Glomerular endothelial cell (primary cell): ENCODE measurements at places on chromosomes 3 and 15. TPM values are rescaled to one million over a fixed set of nuclear protein-coding genes. Genes with fewer than 3 reads are reported as not detected.

DNA sequence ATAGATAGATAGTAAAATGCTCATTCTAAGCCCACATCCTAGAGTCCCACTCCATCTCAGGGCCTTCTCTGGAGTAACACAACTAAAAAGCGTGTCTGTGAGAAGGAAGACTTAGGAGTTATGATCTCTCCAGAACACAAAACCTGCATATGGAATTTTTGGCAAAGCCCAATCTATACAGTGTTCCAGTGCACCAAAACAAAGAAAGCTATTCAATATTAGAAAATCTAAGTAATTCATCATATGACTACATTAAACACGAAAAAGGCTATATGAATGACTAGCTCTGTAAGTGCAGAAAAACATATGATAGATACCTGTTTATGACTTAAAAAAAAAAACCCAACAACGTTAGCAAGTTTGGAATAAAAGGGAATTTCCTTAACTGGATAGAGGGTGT is 27.7 kb downstream of the MTMR10 start:
- DNase-seq, result no peak

GRCh38 chr15:96053031-96053780 is 277.3 kb upstream of the NR2F2 start:
- no peak for DNase-seq

GRCh38 chr3:45409921-45410320 is 21.5 kb downstream of the LARS2 start:
- DNase-seq, result no peak

DNA sequence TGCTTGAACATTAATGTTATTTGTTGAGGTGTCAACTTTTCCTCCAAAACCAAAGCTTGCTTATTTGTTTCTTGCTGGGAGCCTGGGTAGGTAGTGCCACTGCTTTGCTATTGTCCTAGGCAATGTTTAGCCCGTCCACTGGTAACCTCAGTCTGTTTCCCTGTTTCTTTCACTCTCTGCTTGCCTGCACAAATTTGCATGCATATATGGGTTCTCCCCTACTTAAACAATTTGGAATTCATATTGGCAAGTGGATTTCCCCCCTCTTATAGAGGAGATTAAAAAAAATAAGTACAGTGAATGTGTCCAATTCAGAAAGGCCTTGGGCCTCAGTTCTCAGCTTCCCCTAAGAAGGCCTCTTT is 45.0 kb upstream of the BOC start:
- no peak for DNase-seq

DNA sequence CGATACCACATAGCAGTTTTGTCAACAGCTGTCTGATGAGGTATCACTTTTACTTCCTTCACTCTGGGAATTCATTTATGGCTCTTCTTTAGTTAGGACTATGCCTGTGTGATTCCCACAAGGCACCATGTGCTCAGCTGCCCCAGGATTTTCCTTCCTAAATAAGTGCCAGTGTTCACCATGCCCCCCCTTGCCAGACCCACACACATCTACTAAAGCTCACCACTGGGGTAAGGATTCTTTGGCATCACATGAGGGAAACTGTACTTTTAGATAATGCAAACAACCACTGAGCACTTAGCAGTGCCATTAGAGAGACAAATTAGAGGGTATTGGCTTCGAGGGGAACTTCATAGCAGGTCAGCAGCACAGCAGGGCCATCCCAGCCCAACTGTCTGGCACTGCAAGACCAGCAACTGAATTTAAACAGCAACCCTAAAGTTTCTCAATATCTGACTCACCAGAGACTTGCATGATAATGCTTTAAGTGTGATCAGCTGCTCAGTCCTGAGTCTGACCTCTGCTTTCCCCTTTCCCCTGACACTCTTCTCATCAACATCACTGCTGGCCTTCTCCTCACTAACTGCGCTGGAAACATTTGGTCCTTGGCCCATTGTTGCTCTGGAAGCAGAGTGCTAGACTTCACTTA is 114.3 kb downstream of the STAC start:
- no peak for DNase-seq

DNA sequence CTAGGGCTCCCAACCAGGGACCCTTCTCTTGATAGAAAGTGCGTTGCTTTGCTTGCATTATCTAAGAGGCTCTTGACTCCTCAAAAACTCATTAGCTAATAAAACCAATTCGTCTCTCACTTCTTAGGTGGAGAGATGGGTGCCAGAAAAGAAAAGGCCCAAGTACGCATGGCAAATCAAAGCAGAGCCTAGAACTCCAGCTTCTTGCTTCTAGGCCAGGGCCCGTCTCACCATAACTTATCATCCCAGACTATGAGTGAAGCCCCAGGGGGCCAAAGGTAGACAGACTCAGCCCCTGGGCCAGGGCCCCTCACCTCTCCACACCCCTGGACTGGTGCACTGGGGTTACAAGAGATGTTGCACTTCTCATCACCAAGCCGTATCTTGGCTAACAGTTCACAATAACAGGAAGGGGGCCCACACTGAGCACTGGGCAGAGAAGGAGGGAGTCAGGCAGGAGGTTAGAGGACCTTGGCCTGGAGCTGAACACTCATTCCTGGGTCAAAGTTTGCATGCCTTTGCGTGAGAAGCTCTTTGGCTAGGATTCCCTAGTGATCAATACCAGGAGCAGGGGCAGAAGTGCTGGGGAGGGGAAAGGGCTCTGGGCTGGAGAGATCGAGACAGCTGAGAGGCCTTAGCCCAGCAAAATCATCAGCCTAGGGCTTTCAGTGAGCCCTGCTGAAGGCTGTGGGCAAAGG is 5.4 kb upstream of the CYP1A1 start:
- no peak for DNase-seq

DNA sequence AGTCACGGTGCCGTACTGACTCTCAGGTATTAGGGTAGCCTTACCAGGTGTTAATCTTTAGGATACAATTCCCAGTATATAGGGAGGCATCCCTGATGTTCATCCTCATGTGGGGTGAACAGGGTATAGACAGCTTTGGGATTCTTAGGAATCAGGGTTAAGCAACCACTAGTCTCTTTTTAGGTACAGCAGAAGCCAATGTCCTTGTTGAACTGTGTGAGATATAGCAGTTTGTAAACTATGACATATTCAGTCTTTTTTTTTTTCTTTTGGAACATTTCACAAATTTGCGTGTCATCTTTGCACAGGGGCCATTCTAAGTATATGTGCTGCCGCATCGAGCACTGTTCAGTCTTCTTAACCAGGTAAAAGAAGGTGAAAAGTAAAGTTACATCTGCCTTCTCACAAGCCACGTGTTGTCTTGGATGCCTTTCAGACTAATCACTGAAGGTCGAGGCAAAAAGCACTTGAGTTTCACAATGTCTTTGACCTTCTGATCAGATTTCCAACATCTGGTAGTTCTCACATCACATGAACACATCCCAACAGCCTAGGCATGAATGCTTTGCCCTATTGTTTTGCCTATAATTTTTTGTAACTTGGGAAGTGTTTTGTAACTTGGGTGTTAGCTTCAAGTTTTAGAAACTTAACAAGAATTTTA is 17.2 kb downstream of the TSEN2 start:
- DNase-seq, result no peak

- DNase-seq, result peak; percentile 57
Observed at GRCh38 chr3:45435961-45436360, 47.6 kb downstream of the LARS2 start.

- no peak for DNase-seq
Observed at GRCh38 chr3:116033516-116033915, 410.2 kb downstream of the GAP43 start.

GRCh38 chr3:178671791-178672190 is 135.6 kb downstream of the KCNMB2 start:
- DNase-seq, result no peak

GRCh38 chr3:80677796-80678195 is 910.0 kb upstream of the ROBO1 start:
- DNase-seq, result peak; percentile 58

DNA sequence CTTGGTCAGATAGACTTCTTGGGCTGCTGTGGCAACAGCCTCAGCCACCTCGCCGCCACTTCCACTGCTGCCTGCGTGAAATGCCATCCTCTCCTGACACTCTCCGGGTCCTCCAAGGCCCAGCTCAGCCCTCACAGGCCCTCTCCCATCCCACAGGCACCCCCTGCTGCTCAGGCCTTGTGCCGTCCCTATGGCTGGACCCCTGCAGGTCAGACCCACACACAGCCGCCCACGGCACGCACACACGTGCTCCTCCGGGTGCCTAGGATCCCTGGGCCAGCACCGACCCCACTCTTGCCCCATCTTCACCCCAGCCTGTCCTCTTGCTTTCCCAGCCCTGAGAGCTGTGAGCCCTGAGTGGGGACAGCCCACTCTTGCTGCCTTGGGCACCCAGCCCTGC is 19.7 kb downstream of the CFAP100 start:
- no peak for DNase-seq

- no peak for DNase-seq
Observed at GRCh38 chr3:99867594-99868310, 50.1 kb downstream of the CMSS1 start.

- DNase-seq, result no peak
Observed at GRCh38 chr15:41928100-41928499, 34.2 kb upstream of the SPTBN5 start.

DNA sequence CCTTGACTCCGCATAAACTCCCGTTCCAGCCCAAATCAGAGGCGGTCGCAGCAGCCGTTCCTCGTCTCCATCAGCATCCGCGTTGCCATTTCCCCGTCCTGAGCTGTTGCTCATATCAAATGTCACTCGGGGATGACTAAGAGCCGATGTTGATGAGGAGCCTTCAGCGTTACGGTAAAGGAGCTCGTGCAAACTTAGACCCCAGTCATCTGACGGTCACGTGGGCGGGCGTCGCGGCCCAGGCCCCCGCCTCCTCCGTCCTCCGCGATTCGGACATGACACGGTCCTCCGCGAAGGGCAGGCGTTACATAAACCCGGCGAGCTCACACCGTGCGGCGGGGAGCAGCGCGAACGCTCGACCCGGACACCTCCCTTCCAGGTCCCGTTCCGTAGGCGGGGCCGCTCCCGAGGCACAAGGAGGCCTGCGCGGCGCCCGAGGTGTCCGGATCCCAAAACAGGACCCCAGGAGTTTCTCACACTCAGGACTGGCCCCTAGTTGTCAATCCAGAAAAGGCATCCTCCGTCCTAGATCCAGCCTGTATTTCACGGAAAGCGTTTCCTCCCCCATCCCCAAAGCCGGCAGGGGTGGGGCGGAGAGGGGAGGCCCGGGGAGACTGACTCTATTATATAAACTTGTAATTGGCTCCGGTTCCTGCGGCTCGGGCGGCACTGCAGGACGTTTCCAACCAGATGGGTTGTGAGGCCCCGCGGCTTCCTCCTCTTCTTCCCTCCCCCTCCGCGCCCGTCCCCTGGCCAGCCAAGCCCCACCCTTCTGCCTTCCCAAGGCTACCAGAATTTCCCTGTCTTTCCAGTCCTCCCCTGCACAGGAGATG is 100.0 kb upstream of the IGF1R start:
- DNase-seq, result no peak

DNA sequence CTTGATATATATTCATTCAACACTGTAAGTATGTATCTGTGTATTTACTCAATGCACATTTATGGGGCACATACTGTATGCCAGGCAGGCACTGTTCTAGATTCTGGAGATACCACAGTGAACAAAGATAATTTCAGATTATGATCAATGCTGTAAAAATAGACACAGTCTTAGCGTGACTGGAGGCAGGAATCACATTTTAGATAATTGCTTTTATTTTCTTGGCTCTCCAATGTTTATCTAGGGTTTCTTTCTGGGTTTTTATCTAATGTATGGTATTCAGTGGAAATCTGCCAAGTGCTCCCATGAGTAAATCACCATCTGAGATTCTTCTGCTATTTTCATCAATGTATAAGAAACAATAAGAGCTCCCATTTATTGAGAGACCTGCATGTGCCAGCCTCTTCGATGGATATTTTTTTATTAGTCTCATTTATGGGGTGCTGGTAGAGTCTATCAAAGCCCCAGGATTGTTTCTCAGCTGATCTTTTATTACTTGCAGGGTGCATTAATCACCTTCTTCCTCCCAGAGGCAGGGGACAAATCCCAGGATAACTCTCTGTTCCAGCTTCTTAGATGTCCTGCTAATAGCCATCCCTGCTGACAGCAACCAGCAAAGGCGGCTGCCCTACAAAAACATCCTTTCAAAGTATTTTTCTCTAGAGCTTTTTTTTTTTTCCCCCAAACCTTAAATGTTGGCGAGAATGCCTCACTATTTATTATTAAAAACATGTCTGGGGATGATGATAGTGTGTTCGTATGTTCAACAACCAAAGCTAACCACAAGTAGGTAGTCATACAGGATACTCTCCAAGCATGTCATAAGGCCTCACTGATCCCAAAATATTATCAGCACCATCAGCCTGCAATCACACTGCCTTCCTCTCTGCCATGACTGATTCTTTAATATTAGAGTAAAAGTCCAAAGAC is 331.0 kb upstream of the RASGRP1 start:
- no peak for DNase-seq

DNA sequence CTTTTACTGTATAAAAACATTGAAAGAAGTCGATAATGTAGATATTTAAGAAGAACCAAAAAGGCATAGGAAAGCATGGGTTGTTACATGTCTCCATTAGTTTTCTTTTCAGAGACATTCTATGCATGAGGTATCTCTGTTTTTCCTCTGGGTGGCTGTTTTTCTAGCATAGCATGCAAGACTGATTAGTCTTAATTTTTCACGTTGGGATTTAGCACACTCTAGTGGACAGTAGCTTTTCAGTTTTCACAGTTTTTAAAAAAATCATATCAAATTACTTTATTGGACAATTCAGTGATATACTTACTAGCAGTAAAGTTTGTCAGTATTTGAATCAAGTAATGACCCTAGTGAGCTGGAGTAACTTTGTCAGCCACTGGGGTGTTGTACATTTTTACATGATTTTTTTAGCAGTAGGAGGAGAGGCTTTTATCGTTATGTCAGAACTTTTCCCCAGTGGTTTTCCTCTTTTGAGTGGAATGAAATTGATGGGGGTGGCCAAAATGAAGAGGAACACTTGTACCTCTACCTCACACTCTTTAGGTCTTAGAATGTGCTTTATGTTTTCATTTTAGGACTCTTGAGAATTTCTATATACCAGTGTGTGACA is 57.2 kb downstream of the SEC22A start:
- DNase-seq, result peak; percentile 34

DNA sequence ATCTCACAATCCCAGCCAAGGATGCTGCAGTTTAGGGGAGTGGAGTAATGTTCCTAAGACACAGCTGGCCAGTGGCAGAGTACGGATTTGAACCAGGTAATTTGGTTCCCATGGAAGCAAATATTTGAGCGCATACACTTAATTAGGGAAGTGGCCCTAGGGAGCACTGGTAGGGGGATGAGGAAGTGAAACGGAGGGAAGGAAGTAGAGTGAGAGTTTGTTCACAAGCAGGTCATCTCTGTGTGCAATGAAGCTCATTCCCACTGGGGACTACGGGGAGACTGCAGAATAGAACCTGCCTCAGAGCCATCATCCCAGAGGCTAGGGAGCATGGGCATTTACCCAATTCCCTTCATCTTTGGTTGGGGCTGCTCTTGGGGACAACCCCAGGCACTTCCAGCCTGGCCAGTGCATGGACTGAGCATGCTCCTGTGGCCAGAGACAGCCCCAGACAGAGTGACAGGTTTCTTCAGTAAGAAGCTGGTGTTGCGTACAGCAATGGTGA is 317.2 kb upstream of the PROK2 start:
- DNase-seq, result no peak

GRCh38 chr15:31153531-31153930 is 52.0 kb upstream of the TRPM1 start:
- DNase-seq, result no peak

- no peak for DNase-seq
Observed at GRCh38 chr15:69298697-69299441, at the start of gene PAQR5. Gene PAQR5 (plus strand): TSS chr15:69298912. CDS start chr15:69360081, 61,169 bp downstream.

SERP1 gene
- total RNA-seq, result 255 and 358 TPM in 2 replicates

FBXO40 gene
- not detected in 2 replicates for total RNA-seq

ADAMTS7 gene
- total RNA-seq, result 83.0 and 105 TPM in 2 replicates

CKMT1A gene
- total RNA-seq, result not detected in 2 replicates

TM4SF18 gene
- 148 and 184 TPM in 2 replicates for total RNA-seq

SH3GL3 gene
- total RNA-seq, result not detected in 2 replicates

PEX11A gene
- total RNA-seq, result 2.7 and 5.4 TPM in 2 replicates

LDHAL6B gene
- not detected in 2 replicates for total RNA-seq
